ENCODE measurements at places on chromosomes 3 and 15. TPM values are rescaled to one million over a fixed set of nuclear protein-coding genes. Genes with fewer than 3 reads are reported as not detected.
A peak's percentile ranks its signal among the peaks of the same experiment; 100 is the strongest.

DNA sequence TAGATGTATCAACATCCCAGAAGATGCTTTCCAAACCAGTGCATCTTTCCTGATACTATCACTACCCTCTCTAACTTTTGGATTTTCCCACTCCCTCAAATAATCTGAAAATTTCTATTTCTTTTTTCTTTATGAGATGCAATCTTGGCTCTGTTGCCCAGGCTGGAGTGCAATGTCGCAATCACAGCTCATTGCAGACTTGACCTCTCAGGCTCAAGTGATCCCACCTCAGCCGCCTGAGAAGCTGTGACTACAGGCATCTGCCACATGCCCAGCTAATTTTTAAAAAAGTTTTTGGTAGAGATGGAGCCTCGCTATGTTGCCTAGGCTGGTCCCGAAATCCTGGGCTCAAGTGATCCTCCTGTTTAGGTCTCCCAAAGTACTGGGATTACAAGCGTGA, 239.7 kb downstream of the SUCLG2 start:
- no peaks in the 10 kb centered on the region for H3K4me1 ChIP-seq
- no peak for DNase-seq
- H3K36me3 ChIP-seq, result no peaks in the 10 kb centered on the region

DNA sequence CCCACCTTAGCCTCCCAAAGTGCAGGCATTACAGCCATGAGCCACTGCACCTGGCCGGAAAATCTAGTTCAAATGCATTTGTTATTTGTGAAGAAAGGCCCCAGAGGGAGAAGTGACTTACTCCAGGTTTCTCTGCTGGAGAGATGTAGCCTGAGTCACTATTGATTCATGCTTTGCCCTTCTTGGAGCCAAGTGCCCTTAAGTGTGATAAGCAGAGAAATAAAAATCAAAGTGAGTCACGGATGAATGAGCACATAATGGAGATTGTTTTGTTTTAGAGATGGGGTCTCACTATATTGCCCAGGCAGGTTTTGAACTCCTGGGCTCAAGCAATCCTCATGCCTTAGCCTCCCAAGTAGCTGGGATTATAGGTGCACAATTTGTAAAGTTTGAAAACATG, 33.1 kb downstream of the CDC25A start:
- H3K27ac ChIP-seq, result no peak overlapping the region
- no peak overlapping the region for H3K4me3 ChIP-seq
- DNase-seq, result no peak
- H3K27me3 ChIP-seq, result no peaks in the 10 kb centered on the region
- H3K4me1 ChIP-seq, result peaks cover 11% of the 10 kb centered on the region

DNA sequence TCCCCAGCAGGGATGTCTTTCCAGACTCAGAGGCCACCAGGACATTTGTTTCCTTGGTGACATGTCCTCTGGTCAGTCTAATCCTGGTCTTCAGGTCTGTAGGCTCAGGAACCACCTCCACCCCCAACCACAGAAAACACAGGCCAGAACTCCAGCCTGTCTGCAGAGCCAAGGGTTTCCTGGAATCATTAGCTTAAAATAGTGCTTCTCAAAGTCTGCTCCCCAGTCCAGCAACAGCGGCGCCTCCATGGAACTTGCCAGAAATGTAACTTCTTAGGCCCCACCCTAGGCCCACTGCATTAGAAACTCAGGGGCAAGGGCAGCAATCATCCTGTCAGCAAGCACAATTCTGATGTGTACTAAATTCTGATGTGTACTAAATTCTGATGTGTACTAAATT, 20.0 kb downstream of the SLC28A1 start:
- no peaks in the 10 kb centered on the region for H3K27me3 ChIP-seq
- no peaks in the 10 kb centered on the region for H3K4me1 ChIP-seq
- no peak overlapping the region for H3K27ac ChIP-seq
- DNase-seq, result no peak

GRCh38 chr3:187024536-187025226, 94.4 kb downstream of the ST6GAL1 start:
- no peaks in the 10 kb centered on the region for H3K36me3 ChIP-seq
- H3K4me3 ChIP-seq, result no peak overlapping the region
- H3K4me1 ChIP-seq, result peaks cover 27% of the 10 kb centered on the region
- no peaks in the 10 kb centered on the region for H3K27me3 ChIP-seq

DNA sequence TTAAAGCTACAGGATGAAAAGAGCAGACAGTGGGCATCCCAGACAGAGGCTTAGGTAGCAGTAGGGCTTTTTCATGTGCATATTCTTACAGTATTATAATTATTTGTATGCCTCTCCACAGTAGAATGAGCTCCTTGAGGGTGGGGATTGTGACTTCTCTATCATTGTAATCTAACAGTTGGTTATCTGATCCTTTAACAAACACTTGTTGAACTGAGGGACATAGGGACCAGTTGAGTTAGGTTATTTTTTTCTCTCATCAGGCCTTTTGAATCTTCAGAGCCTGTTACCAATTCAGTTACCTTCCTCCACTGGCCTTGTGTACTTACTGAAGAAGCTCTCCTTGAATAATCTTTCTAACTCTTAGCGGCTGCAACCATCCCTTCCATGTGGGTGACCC, 1.2 kb downstream of the LSM3 start:
- no peaks in the 10 kb centered on the region for H3K27me3 ChIP-seq
- peaks cover 33% of the 10 kb centered on the region for H3K36me3 ChIP-seq
- H3K27ac ChIP-seq, result no peak overlapping the region
- H3K4me1 ChIP-seq, result peaks cover 28% of the 10 kb centered on the region

DNA sequence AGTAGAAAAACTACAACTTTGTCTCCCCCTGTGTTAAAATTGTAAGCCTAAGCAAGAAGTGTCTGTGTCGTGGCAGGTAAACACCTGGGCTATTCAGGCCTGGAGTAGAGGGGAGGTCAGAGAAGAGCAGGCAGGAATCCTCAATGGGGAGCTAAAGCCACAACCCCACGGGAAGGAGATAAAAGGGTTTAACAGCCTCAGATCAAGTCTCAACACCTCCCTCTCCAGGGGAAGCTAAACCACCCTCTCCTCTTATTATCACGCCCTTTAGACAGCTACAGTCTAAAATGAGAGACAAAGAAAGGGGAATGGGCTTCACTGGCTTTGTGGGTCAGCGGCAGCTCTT, 11.6 kb downstream of the ETV5 start:
- peaks cover 38% of the 10 kb centered on the region for H3K4me1 ChIP-seq
- peak overlapping the region; percentile 39 for H3K4me3 ChIP-seq
- no peaks in the 10 kb centered on the region for H3K36me3 ChIP-seq
- no peak overlapping the region for H3K27ac ChIP-seq
- no peaks in the 10 kb centered on the region for H3K27me3 ChIP-seq

- H3K36me3 ChIP-seq, result no peaks in the 10 kb centered on the region
- H3K27me3 ChIP-seq, result peaks cover 7% of the 10 kb centered on the region
- peak; percentile 94 for DNase-seq
- H3K4me1 ChIP-seq, result peaks cover 4% of the 10 kb centered on the region
- H3K27ac ChIP-seq, result peak within 1 kb of the TSS; percentile 87
Measured at GRCh38 chr15:37100109-37100965, at the start of gene MEIS2. Gene MEIS2, minus strand, starts transcription at chr15:37100549. Its CDS starts 1,083 bp downstream, at chr15:37099466.

- H3K4me3 ChIP-seq, result no peak overlapping the region
- H3K4me1 ChIP-seq, result peaks cover 28% of the 10 kb centered on the region
- no peak overlapping the region for H3K27ac ChIP-seq
- H3K27me3 ChIP-seq, result no peaks in the 10 kb centered on the region
Measured at GRCh38 chr3:156548041-156548687, 6.8 kb downstream of the SSR3 start.

DNA sequence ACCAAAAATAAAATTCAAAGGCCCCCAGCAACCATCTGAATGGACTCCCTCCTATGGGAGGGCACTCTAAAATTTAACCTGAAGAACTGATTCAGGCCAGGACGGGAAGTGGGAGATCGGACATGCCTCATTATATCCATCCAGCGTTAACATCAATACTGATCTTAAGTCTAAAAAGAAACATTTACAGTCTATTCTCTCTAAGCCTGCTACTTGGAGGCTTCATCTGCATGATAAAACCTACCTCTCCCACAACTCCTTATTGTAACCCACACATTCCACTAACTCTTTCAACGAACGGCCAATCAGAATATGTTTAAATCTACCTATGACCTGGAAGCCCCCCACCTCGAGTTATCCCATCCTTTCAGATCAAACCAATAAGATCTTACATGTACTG, 68.4 kb downstream of the HERC1 start:
- H3K27ac ChIP-seq, result no peak overlapping the region
- H3K4me3 ChIP-seq, result no peak overlapping the region
- H3K27me3 ChIP-seq, result no peaks in the 10 kb centered on the region
- H3K4me1 ChIP-seq, result peaks cover 11% of the 10 kb centered on the region

- no peak overlapping the region for H3K4me3 ChIP-seq
- no peak for DNase-seq
- no peaks in the 10 kb centered on the region for H3K4me1 ChIP-seq
- H3K27me3 ChIP-seq, result no peaks in the 10 kb centered on the region
Measured at GRCh38 chr3:146466604-146467003, 2.8 kb downstream of the PLSCR2 start.

GRCh38 chr3:195764961-195765706, 44.4 kb downstream of the MUC20 start:
- H3K27ac ChIP-seq, result no peak overlapping the region
- H3K4me1 ChIP-seq, result no peaks in the 10 kb centered on the region
- no peak for DNase-seq
- H3K4me3 ChIP-seq, result no peak overlapping the region

GRCh38 chr15:40501487-40501886, 30.7 kb downstream of the CHST14 start:
- H3K4me1 ChIP-seq, result peaks cover under 1% of the 10 kb centered on the region
- H3K27me3 ChIP-seq, result peaks cover 5% of the 10 kb centered on the region
- DNase-seq, result no peak
- H3K4me3 ChIP-seq, result no peak overlapping the region

DNA sequence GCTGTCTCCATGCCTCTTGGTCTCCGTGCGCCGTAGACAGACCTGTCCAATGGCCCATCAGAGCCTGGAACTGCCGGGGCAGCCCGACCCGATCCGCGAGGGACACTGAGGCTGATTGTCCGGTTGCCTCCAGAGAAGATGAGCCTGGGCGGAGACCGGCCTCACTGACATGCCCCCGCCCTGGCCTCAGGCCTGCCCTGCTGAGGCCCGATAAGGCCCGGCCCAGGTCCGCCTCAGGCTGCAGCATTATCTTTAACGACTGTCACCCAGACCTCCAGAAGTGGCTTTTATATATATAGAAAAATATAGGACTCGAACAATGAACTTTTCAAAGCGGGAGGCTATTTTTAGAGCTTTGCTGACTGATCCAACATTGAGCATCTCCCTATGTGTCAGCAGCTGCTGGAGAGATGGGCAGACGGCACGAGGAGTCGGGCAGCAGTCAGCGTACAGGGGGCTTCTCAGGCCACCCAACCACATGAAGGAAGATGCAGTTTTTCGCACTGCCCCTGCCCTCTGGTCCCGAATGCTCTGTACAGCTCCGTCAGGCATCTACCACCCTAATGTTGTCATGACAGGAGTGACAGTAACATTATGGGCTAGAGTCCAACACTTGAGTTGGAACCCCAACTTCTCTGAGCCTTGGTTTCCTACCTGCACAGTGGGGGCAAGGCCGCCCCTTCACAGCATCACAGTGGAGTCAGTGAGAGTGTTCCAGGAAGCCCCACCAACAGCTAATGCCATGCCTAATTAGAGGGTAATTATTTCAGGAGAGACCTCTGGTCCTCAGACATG, 112.0 kb upstream of the RPL32 start:
- H3K4me3 ChIP-seq, result no peak overlapping the region
- H3K27ac ChIP-seq, result no peak overlapping the region

Gene ADAMTS7
- 9.1 TPM for total RNA-seq

Gene LMAN1L
- total RNA-seq, result not detected

Gene CRYGS
- 3.8 TPM for total RNA-seq

Gene CCR3
- 0.43 TPM for total RNA-seq
